Fibroblast of skin of left quadriceps (primary cell): ENCODE measurements at places on chromosomes 11 and 22.

DNA sequence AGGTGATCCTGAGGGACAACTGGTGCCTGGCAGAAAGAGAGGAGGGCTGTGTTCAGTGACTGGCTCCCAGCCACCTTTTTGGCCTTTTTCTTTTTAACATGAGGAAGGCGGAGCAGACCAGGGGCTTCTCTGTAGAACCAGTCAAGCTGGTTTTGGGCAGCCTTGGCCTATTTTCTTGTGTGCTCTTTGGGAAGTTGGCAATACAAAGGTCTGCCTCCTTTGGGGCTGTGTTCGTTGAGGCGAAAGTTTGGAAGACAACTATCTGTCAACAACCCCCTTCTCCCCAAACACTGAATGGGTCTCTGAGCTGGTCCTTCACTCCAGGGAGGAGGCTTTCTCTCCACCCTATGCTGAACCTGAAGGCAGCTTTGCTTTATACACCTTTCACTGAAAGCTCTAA, 8.5 kb downstream of the MARK2 start:
- no peak for DNase-seq

DNA sequence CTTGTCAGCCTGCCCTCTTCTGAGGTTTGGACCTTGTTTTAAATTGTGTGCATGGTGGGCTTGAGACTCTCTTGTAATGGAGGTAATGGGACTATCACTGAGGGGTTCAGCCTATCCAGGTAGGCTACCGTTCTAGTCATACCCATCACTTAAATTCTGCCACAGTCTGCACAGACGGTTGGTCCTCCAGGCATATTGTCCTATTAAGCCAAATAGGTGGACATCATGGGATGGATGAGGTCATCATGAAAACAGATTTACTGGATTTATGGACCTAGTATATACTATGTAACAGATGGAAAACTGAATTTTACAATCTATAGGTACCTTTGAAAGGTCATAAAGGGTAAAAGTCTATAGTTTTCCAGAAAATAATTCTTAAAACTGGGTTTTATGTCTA, 9.1 kb upstream of the RBM4 start:
- no peak for DNase-seq

DNA sequence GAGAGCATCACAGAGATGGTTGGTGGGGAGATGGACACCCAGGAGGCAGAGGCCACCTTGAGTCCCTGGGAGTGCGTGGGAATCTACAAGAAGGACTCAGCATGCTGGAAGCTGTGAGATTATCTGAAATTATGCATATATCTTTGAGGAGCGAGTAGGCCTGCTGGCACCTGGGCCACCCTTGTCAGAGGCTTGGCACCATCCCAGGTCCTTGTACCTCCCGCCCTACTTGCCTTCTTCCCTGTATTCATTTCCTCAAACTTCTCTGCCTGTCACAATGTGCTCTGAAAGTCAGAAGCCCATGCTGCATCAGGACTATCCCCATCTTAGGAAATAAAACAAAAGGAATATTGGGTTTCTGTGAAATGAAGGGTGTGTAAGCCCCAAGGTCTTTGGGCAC, 133.0 kb upstream of the CSNK2A3 start:
- DNase-seq = no peak

- no peak for DNase-seq
These were observed 17.1 kb downstream of the SC5D start for GRCh38 chr11:121309688-121310087.

DNA sequence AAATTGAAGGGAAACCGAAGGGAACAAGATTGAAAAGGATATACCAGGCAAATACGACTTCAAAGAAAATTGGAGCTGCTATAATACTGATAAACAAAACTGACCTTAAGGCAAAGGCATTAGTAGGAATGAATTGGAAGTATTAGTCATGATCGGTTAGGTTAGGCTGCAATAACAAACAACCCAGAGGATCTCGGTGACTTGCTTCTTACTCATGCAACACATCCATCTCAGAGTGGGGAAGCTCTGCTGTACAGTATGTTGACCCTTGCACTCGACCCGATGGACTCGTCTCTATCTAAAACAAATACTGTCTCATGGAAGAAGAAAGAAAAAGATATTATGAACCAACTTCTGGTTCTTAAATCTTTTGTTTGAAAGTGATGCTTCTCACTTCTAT, 42.3 kb downstream of the SPATA19 start:
- DNase-seq = no peak

- DNase-seq = no peak
These were observed 44.6 kb downstream of the PHF21B start for GRCh38 chr22:44965171-44965570.

- no peak for DNase-seq
These were observed 19.2 kb downstream of the PIM3 start for GRCh38 chr22:49979587-49980264.

- DNase-seq = no peak
These were observed 396 bp downstream of the TEF start for GRCh38 chr22:41382098-41382578.

DNA sequence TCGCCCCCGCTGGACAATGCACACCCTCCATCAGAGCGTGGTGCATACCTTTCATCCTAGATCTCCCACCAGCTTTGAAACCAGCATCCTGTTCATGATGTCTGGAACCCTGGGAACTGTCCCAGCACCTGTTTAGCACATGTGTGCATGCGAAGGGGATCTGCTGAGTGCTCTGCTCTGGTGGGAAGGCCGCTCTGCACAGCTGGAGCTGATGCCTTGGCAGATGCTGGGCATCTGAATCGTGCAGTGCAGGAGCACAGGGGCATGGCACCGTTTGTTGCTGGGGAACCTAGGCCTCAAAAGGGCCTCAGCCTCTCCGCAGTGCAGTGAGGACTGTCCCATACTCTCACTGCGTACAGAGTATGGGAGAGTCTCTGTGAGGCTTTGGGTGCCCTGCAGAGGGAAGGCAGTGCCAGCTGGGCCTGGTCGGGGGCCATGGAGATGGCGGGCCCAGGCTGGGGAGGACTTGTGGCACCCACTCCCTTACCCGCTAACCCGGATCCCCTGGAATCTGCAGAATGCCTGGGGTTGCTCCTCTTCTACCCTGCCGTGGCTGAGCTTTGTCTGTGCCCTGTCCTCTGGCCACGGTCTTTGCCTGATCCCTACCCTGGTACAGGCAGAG, 72.9 kb upstream of the ATXN10 start:
- DNase-seq = no peak

GRCh38 chr11:2303627-2304505, 2.1 kb downstream of the TSPAN32 start:
- DNase-seq = no peak

DNA sequence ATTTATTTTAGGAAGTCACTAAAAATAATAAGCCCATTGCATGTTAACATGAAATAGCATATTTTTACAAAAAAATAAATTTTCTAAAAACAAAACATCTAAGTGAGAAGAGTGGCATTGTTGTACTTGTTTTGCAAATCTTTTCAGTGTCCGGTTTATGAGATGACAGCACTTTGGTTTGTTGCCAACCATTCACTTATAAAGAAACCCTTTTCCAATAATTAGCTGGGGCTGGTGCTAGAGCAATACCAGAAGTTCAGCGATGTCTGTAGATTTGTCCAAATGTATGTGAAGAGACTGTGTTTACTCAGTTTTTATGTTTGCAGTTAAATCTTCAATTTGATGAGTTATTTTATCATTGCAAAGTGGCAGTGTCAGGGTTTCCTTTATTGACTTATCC, 22.1 kb upstream of the KRTAP5-7 start:
- DNase-seq = no peak

- no peak for DNase-seq
These were observed 125.1 kb downstream of the TIMP3 start for GRCh38 chr22:32926600-32926999.

DNA sequence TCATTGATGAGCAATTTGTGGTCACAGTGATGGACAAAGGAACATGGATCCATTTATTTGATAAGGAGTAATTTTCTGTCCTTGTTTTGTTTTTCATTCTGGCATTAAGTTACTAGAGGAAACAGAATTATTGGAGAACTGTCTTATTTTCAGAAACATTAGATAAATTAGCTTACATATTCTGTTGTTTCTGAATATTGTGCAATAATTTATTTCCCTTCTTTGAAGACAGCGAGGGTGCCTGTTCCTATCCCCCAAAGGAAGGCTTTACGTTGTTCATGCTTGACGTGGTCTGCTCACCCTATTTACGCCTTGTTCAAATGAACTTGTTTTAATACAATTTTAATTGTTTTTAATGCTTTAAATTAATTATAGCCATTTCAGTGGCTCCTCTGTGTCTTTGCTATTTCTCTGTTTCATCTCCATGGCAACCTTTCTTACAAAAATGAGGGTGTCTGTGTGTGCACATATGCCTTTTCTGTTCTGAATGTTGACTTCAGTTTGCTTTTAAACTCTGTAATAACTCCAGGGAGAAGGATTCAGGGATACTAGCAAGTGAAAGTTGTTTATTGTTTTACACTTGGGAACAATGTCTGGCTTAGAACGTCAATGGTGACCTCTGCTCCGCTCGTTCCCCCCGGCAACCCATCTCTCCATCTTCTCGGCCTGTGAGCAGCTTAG, 138.3 kb upstream of the PLET1 start:
- DNase-seq = no peak

- DNase-seq = no peak
These were observed 49.4 kb downstream of the TEAD1 start for GRCh38 chr11:12723421-12724300.

DNA sequence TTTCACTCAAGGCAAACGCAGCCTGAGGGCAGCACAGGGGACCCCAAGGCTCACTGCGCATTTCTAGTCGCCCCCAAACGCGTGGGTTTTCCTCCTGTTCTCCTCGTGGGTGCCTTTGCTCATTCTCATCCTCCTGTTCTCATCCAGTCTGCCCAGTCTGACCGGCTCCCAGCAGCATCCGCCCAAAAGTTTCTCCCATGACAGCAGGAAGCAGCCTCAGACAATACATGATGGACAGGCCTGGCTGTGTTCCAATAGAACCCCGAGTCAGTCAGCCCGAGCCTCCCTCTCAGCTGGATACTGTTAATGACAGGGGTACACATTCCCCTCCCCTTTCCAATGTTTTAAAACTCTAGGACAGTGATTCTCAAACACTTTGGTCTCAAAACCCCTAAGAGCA, 22.5 kb upstream of the KRTAP5-7 start:
- DNase-seq = no peak

GRCh38 chr11:41245184-41245583, 214.3 kb downstream of the LRRC4C start:
- no peak for DNase-seq

- DNase-seq = no peak
These were observed 25.5 kb upstream of the RFPL3 start for GRCh38 chr22:32331918-32332725.
